Fibroblast of the aortic adventitia (primary cell): ENCODE measurements at places on chromosomes 2 and 18.

DNA sequence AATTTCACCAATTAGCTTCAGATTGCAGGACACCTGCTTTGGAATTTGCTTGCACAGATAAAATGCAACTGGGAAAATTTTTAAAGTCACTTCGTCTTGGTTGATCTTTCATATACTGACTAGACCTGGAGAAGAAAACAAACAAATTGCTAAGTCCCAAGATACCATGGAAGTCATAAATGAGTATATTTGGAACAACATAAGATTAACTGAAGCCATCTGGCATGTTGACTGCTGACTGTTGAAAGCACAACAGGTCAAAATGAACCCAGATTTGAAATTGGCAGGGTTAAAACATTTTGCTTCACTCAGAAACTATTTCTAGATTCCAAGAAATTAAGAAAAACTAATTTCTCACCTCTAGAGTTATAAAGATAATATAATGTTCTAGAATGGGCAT, 470.7 kb downstream of the LPIN1 start:
- DNase-seq = no peak

GRCh38 chr2:49767316-49767715, 613.0 kb upstream of the FSHR start:
- DNase-seq = no peak

DNA sequence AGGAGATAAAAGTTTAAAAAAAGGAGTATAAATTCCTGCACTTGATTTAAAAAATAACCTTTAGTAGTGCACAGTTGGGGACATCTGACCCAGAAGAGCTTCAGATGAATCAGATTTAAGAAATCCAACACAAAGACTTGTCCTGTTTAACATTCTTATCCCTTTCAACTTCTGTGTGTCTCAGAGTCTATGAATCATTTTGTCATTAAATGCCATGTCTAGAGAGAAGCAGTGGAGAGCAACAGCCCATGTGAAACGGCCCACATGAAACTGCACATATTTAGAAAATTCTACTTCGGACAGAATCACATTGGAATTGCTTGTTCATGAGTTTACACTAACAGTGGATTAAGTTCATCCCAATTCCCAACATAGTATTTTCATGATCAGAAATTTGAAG, 278.6 kb downstream of the SLC8A1 start:
- DNase-seq = no peak

GRCh38 chr2:20366672-20367116, 16.1 kb upstream of the PUM2 start:
- DNase-seq = no peak

DNA sequence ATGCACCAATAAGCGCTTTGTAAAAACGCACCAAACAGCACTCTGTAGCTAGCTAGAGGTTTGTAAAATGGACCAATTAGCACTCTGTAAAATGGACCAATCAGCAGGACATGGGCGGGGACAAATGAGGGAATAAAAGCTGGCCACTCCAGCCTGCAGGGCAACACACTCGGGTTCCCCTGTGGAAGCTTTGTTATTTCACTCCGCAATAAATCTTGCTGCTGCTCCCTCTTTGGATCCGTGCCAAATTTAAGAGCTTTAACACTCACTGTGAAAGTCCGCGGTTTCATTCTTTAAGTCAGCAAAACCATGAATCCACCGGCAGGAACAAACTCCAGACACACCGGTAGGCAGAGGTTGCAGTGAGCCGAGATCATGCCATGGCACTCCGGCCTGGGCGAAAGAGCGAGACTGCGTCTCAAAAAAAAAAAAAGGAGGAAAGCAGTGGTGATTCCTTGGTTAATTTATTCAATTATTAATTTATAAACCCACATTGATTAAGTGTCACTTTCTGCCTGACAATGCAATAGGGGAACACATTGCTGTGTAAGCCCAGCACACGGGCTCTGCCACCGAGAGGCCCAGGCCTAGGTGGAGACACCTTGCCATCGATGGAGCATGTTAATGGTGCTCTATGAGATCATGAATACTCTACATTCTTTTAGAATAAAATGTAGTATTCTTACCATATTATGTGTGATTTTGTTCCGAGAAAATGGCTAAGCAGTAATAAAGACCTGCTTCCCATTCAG, 687.6 kb upstream of the HS6ST1 start:
- no peak for DNase-seq

- peak; percentile 85 for DNase-seq
Observed at GRCh38 chr2:161436411-161436810, 20.3 kb downstream of the TBR1 start.

GRCh38 chr18:32956591-32957315, 183.9 kb upstream of the KLHL14 start:
- DNase-seq = peak; percentile 86

GRCh38 chr2:207257251-207258250, 91.8 kb upstream of the KLF7 start:
- no peak for DNase-seq

- DNase-seq = no peak
Observed at GRCh38 chr2:241949736-241950412, 80.3 kb downstream of the RTP5 start.

GRCh38 chr18:46042571-46043123, 29.4 kb downstream of the PSTPIP2 start:
- peak; percentile 91 for DNase-seq
